ENCODE measurements at places on chromosomes 6 and 20.

- DNase-seq, result no peak
Measured at GRCh38 chr20:44584162-44584561, 1.8 kb downstream of the PKIG start.

DNA sequence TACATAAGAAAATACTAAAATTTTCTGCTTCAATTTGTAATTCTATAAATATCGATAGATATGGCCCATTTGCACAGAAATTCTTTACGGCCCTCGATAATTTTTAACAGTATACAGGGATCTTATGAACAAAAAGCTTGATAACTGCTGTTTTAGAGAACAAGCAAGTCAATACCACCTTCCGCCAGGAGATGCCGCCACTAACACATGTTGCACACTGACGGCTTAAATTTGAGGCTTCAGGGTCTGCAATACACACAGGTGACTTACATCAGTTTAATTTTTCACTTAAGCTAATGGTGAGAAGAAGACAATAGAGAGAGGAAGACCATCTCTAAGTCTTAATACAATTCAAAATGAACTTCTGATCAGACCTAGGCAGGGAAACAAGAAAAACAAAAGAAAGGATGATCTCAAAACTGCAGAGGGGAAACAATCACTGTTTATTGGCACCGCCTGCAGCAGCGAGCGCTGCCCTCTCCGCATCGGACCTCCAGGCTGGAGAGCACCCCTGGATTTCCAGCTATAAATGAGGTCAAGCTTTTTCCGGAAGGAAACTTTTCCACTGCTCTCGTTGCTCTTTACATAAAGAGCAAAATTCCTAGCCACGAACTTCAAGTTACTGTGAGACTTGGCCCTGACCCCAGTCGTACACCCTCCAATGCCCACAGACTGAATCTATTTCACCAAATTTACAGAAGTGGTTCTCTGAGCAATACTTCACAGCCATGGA is 53.9 kb downstream of the OTOR start:
- peak; percentile 26 for DNase-seq

DNA sequence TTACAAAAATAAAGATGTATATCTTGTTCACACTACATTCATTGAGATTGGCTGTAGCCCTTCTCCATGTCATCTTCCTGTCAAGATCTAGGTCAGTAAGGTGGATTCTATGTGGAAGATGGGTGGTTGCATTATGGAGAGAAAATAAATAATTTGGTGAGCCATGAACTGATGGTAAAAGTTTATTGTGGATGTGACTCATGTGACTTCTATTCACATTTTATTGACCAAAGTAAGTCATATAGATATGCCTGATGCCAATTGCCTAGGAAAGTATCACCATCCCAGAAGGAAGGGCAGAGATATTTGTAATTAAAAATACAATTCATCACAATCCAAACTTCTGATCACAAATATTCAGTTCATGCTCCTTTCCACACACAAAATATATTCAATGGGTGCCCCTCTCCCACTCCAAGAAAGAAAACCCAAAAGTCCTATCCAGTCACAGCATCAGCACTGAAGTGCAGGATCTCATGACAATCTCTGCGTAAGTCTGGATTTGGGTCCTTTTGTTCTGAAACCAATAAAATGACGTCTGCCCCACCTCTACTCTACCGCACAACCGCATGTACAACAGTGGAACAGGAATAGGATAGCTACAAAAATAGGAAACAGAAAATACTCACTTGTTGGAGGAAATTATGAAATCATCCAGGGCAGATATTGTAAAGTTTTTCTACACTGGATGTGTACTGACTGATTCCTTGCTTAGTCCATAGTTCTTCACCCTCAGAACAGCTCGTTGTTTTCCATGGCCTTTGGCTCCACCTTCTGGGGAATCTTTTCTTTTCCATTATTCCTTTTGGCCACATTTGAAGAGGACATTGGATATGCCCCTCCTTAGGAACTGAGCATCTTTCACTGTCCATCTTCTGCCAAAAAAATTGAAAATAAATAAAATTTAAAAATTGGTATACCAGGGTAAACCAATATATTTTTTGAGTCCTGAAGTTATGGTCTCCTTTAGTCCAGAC is 16.1 kb upstream of the SLC17A3 start:
- no peak for DNase-seq

DNA sequence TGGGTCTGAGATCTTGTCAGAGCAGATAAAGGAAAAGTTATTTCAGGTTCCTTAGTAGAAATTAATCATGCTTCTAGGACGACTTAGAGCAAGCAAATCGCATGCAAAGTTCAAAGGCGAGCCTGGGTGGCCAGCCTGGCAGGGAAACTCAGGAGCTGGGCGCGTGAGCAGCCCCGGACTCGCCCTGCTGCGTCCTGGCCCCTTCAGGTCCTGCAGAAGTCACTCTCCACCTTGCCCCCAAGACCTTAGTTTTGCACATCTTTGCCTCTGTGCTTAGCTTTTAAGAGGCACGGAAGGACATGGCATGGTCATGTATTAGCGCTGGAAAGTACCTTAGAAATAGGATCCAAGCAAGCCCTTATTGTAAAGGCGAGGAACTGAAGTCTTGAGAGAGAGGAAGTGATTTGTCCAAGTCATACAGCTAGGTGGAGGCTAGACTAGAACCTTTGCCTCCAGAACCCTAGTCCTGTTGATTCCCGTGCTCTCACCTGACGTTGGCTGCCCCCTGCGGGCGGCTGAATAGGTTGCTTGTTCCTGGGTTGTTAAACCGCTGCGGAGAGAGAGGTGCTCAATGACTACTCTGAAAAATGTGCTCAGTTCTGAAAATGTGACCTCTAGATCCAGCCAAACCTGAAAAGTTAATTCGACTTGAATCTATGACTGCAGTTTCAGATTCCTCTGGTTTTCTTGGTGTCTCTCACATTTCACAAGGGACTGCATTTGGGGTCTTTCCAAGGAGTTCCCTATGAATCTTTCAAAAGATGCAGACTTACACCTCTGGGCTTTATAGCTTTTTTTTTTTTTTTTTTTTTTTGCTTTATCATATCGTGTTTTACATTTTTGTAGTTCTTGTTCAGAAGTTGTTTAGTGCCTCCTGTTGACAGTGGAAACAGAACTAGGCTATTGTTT is 2.7 kb downstream of the MYB start:
- peak; percentile 73 for DNase-seq

DNA sequence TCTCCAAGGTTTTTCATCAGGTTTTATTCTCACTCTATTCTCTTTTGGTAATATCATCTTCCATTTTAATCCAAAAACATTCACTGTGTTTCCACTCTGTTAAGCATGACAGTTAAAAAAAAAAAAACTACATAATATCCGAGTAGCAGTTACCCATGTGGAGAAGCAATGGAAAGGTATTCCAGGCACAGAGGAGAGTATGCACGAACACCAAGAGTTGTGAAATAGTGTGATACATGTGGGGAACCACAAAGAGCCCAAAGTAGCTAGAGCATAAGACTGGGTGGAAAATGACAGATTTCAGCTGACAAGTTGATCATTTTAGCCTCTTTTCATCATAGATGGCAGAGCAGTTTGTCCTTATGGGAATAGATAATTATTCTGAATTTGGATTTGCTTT is 19.9 kb upstream of the FBXL4 start:
- no peak for DNase-seq

Measured in activated T-cell treated with anti-CD3 and anti-CD28 coated beads for 24 hours (primary cell).